ENCODE measurements at places on chromosomes 7 and 10.

DNA sequence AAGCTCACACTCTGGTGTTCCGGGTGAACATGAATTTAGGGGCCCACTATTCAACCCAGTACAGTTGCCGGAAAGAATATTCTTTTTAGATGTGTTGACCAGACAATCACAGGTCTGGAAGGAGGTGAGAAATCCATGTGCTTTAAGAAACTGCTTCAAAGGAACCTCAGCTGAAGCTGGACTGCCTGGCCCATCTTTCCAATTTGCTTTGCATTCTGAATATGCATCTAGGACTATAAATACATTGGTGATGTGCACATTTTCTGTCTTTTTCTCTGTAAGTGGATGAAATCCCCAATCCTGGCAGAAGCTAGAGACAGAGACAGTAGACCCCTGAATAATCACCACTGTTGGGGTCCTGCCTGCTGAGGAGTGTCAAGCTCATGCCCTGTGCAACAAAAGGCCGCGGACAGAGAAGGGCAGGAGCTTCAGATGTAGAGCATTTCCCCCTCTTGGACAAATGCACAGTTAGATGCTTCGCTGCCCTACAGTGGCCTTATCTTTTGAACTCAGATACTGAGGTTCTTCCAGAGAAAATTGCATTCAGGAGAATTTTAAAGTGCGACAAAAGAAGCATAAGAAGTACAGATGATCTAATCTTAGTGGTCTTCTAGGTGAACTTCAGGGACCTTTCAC lies 368.3 kb downstream of the SFMBT2 start:
- DNase-seq, result no peak

- DNase-seq, result no peak
Measured at GRCh38 chr10:9926881-9927280, 1090.8 kb upstream of the CELF2 start.

DNA sequence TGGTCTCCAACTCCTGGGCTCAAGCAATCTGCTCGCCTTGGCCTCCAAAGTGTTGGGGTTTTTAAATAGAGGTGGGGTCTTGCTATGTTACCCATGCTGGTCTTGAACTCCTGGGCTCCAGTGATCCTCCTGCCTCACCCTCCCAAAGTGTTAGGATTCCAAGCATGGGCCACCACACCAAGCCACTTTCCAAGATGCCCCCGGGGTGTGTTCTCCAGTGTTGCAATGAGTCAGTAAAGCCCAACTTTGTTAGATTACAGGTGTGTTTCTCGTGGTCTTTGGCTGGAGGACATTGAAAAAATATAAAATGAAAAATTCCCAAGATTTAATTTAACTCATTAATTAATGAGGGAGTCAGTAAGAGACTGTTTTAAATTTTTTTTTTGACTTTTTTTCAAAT lies 29.2 kb downstream of the TACR2 start:
- no peak for DNase-seq

GRCh38 chr7:74475987-74476350 lies 22.3 kb downstream of the GTF2IRD1 start:
- no peak for DNase-seq

DNA sequence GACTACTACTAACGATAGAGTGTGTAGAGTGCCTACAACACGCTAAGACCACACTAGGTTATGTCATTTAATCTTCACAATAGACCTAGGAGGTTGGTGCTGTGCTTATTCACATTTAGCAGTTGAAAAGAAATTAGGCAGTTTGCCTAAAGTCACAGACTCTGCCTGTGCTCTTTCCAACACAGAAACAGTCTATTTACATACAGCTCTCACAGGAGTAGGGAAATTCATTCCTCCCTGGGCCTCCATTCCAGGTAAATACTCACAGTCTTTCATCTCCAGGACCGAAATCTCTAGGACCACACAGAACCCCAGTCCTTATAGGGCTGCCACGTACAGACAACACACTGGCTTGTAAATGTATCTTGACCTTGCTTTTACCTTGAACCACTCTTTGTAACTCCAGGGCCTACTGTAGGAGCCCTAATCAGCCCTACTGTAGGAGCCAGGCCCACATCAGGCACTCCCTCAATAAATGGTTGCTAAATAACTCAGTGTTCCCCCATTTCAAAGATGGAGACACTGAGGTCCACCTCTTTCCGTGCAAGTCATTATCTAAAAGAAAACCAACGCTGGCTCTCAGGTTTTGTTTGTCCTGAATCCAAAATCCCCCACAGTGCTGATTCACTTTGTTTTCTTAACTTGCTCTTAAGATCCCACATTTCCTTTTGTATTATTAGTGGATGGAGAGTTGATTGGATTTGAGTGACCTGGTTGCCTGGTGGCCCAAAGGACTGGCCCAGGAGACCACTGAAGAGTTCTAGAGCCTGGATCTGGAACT lies 146.9 kb downstream of the KCNMA1 start:
- no peak for DNase-seq

Data from cortex of kidney (tissue), 1 donor.